ENCODE measurements at places on chromosomes 3 and 15.

GRCh38 chr15:73318463-73319351, 50.1 kb downstream of the HCN4 start:
- no peak for DNase-seq

DNA sequence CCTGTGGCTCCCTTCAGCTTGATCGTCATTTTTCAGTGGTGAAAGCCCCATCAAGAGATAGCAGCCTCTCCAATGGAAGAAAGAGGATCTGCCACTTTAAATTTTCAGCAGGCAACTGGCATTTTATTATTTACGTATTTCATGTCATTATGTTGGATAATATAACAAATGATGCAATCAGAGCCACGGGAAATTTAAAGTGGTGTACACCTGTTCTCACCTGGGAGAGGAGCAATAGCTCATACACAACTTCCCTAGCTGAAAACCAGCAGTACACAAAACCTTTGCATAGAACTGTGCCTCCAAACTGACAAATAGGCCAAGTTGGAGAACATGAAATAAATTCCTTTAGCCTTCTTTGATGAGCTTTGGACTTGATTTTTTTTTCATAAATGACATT, 136.9 kb downstream of the SATB1 start:
- no peak for DNase-seq

DNA sequence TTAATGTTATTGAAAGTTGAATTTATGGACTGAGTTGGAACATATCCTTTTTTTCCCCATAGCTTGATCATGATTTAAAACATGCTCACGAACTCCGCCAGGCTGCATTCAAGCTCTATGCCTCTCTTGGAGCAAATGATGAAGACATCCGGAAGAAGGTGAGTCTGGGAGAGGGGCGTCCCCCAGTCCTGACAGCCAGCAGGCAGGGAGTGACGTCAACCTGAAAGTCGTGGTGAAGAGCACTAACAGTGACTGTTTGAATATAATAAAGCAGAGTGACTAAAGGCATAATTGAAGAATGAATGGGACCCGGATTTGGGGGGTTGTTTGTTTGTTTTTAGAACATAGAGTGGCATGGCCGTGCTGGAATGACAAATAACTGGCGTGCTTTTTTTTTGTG, 57.9 kb downstream of the ARMC8 start:
- no peak for DNase-seq

DNA sequence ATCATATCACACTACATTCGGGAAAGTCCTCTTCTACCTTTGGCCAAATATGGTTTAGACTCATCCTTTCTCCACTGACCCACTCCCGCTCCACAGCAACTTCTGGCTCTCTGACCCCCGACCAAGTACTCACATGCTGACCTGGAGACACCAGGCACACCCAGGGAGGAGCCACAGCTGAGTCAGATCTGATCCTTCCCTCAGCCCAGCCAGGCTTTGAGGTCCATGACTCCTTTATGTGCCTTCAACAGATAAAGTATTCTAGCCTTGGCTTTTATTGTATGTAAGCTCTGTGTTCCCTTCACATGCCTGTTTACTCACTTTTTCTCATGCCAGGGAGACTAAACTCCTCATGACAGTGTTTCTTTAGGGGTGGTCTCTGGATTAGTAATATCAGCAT, 166.9 kb upstream of the UMPS start:
- no peak for DNase-seq

DNA sequence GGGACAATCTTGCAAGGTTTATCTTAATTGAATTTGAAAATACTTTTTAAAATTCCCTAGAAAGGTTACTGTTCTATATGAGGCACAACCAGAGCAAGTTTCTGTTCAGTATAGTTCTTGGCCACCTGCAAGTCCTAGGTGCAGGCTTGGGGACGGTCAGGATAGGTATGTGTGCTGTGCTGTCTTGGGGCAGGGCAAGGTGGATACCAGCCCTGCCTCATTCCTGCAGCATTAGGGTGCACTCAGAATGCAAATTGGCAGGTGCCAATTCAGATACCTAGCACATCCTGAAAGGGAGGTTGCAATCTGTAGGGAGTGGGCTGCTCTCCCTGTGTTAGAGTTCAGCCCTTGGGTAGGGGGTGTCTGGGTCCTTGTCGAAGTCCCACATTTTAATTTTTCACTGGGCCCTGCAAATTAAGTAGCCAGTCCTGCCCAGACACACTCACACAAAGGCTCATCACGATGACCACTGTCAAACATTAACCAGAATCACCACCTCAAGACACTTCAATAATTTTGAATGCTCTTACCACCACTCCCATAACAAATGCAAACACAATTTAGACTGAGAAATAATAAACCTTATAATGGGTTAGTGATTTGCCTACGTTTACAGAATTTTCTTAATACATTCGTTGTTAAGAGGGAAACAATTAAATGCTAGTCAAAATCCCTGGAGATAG, 838.0 kb upstream of the NR2F2 start:
- no peak for DNase-seq

DNA sequence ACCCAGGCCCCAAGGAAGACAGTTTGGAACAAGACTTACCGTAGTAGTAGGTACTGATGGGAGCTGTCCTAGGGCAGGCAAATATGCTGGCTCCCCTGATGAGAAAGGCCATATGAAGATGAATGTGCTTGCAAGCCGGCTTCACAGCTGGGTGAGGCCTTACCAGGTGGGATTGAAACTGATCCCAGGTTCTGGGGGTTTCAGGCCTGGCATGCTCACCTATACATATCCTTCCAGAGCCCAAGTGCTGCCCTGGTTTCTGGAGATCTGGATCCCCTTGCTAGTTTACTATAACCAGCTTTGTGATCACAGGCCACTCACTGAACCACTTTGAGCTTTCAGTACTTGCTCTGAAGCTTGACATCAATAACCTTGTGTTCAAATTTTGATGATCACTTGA, 274.3 kb downstream of the EPHB1 start:
- no peak for DNase-seq

GRCh38 chr15:52133510-52134220, 21.1 kb upstream of the BCL2L10 start:
- no peak for DNase-seq

- DNase-seq = no peak
These were observed 6.1 kb upstream of the HGD start for GRCh38 chr3:120688121-120688520.

DNA sequence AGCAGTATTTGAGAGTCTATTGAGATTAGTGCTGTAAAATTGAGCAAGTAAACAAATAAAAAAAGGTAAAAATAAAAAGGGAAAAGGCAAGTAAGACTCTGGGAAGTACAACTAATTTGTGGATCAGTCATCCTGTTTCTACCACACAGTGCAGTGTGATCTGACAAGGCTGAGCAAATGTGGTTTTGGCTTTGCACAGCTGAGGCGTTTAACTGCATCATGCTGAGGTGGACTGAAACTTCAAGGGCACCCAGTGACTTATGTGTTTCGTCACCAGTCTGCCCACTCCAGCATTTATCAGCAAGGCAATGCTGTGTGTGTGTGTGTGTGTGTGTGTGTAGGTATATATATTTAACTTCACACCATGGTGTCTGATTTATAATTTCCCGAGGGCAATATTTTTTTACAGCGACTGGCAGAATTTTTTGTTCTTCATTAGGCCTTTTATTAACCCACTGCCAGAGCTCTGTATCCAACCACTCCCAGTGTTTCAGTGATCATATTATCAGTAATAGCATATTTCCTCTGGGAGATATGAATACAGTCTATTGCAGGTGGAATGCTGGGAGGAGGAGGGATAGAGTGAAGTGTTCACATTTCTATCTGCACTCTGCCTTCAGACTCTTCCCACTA, 131.5 kb upstream of the SATB1 start:
- DNase-seq = no peak

GRCh38 chr15:95227235-95227634, 995.9 kb downstream of the MCTP2 start:
- no peak for DNase-seq

DNA sequence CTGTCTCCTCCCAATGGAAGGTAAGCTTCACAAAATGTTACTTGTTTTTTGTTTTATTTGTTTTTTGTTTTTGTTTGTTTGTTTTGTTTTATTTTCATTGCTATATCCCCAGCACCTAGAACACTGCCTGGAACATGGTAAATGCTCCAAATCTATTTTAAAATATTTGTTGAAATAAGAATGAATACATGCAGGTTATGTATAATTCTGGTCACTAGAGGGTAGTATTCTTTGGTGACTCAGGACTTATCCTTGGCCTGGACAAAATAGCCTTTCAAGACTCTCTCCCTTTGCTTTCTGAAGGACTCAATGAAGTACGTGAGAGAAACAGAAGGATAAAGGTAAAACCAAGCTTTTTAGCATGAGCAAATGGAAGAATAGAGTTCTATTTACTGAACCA, 46.9 kb upstream of the PPP2R3A start:
- DNase-seq = no peak

GRCh38 chr15:53000409-53000808, 210.3 kb upstream of the ONECUT1 start:
- DNase-seq = no peak

DNA sequence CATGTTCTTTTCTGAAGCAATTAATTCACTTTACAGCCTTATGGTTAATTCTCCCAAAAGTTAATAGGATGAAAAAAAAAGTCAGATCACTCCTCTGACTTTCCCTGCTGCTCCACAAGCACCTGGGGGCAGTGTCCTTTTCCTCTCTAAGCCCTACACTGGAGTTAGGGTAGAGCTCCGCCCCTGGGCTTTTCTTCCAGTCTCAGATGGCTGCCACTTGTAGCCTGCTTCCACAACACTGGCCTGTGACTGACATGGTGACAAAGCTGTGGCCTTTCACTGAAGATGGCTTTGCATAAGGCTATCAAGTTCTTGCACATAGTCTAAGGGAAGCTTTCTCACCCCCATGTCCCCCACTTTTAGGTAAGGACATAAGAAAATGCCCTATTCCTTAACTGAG, 1.3 kb upstream of the MON1A start:
- DNase-seq = no peak

DNA sequence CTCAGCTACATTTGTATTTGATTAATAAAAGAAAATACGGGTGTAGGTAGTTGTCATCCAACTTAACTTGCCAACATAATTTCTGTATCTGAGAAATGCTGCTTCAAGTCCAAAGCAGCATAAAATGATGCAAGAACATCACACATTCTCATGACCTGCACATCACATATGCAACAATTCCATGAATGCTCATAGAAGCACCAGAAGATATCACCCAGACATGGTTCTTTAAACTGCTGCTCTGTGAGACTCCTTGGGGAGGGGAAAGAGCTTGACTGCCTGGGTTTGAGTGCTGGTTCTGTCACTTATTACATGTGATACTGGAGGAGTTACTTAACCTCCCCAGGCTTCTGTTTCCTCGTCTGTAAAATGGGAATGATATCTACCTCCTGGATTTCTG, 39.4 kb downstream of the CHST14 start:
- no peak for DNase-seq

DNA sequence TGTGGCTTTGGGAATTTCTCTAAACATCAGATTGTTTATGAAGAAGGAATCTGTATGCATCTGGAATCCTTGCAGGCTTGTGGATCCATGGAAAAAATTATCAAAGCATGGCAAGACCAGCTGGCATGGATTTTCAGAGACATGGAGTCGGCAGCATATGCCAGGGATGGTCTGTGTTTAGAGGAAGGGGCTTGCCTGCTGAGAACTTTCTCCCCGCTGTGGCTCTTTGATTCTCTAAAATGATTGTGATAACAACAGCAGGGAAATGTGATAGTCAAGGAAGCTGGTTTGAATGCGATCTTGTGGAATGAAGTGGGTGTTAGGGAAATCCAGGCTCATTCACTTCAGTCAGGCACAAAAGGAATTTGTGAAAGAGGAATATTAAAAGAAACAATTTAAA, 245.7 kb upstream of the THRB start:
- DNase-seq = no peak

- no peak for DNase-seq
These were observed 26.8 kb downstream of the TRANK1 start for GRCh38 chr3:36918050-36918449.

GRCh38 chr3:192901435-192901834, 16.2 kb downstream of the MB21D2 start:
- no peak for DNase-seq

DNA sequence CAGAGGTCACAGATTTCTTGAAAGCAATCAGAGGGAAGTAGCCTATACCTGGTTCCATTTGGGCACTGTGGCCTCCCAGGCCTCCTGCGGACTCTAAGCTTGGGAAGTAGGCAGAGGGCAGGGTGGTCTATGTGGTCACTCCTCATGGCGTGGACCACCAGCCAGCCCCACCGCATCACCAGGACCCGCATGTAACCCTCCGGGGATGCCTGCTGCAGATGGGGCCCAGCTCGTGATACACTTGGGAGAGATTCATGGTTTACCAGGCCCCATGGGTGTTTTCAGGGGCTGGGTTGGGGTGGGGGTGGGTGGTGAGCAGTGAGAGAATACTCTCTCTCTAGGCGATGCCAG, 123.7 kb downstream of the ASB7 start:
- DNase-seq = no peak

GRCh38 chr3:100360757-100361496, 26.4 kb downstream of the NIT2 start:
- DNase-seq = no peak

DNA sequence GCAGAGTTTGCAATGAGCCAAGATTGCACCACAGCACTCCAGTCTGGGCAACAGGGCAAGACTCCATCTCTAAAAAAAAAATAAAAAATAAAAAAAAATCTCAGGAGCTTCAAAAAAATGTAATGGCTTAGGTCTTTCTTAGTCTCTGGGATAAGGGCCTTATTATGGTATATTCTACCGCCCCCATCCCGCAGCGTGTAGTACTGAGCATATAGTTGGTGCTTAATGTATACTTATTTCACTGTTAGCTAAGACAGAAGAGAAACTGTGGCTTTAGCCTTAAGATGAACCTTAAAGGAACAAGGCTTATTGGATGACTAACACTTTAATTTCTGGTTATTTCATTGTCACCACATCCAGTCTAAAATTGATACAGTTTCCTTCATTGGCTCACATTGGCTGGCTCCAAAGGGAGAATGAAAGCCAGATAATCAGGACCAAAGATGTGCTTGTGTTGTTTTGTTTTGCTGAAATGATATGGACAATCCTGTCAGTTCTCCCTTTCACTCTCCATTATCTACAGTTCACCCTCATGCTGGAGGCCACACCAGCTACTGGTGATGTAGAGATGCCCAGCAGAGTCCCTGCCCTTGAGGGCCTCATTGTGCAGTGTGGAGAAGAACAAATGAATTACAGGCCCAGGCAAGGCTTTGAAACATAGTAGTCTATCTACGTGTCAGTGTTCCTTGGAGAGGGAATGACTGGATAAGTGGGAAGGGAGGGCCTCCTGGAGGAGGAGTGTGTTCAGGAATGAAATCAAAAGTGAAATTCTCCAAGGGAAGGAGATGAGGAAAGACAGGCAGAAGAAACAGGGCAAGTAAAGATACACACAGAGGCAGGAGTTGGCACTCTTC, 17.4 kb upstream of the RAF1 start:
- no peak for DNase-seq

Measured in mesothelial cell of epicardium (in vitro differentiated cells).